SW 1271 (cell line): ENCODE measurements at places on chromosomes 6 and 20.
A peak's percentile ranks its signal among the peaks of the same experiment; 100 is the strongest.

- DNase-seq: no peak
Observed at GRCh38 chr6:111410371-111410770, 72.6 kb downstream of the REV3L start.

- DNase-seq: no peak
Observed at GRCh38 chr6:82381278-82381677, 17.7 kb downstream of the TPBG start.

GRCh38 chr6:337805-338368 is 45.6 kb downstream of the DUSP22 start:
- DNase-seq: no peak

DNA sequence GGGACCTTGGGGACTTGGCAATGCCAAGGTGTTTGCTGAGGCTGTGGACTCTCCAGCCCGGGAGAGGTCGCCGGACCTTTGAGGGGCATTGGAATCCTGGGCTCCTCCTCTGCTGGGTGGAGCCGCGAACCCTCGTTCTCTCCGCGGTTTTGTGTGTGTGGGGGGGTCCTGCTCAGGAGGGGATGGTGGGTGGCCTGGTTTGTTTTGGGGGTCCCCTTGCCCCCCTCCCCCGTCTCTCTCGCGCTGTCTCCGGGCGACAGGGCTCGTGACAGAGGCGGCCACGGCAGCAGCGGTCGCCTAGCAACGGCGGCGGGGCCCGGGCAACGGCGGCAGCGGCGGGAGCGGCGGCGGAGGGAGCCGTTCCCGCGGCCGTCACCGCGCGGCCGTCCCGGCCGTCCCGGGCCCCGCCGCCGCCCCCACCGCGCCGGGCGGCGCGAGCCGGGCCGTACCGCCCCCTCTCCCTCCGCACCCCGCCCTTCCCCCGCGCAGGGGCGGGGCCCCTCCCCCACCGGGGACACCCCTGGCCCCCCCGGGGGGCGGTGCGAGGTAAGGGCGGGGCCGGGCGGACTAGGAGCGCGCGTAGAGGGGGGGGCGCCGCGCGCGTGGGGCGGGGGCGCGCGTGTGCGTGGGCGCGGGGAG is 7.8 kb downstream of the SYNGAP1 start:
- DNase-seq: no peak

DNA sequence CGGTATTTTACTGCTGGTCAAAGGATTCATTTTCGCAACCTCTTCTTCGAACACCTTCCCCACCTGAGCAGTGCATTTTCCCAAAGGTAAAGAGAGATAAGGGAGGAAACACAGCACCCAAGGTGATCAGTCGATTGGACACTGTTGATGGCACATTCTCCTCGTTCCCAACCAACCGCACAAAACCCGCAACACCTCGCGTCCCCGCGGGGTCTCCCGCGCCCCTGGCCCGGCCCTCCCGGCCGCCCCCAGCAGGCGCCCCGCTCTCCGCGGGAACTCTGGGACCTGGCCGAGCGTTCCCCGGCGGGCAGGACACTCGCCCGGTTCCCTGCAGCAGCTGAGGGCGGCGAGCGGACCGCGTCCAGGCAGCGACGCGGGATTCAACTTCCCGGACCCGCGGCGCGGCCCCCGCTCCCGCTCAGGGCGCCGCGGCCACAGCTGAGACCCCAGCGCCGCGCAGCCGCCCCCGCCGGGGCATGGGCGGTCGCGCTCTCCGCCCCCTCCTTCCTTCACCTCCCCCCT is 506 bp downstream of the RGS17 start:
- no peak for DNase-seq

DNA sequence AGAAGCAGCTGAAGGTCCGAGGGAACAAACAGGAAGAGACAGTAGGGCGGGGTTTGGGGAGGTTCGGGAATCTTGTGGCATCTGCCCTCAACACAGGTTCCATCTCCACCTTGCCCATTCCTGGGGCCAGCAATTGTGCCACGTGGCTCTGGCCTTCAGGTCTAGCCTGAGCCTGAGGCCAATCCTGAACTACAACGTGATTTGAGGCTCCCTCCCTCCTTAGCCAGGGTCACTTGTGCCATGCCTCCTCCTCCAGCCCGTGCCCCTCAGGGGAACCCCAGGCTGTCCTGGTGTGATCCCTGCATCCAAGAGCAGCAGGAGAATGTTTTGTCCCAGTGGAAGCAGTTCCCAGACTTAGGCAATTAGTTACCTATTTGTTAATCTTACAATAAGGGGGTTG is 3.0 kb downstream of the CST9 start:
- no peak for DNase-seq

- DNase-seq: no peak
Observed at GRCh38 chr20:11260611-11261010, 586.8 kb upstream of the JAG1 start.

- no peak for DNase-seq
Observed at GRCh38 chr6:117595099-117595923, 7.0 kb downstream of the GOPC start.

DNA sequence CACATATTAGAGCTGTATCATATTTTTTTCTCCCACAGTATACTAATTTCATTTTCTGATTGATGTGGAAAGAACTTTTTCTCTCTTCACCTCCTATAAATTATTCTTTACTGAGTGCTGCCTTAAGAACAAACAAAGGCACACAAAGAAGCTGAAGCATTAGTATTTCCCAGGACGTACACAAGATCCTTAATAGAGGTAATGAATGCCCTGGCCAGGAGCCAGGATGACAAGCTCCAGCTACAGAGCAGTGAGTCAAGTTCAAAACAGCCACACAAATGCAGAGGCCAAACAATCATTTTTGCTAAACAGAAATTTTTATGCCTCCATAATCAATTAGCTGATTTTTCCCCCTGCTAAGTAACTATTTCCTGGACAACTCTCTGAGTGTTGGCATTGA is 639.6 kb downstream of the EPHA7 start:
- no peak for DNase-seq

GRCh38 chr6:170291271-170292110 is 613 bp upstream of the DLL1 start:
- DNase-seq: peak; percentile 8

DNA sequence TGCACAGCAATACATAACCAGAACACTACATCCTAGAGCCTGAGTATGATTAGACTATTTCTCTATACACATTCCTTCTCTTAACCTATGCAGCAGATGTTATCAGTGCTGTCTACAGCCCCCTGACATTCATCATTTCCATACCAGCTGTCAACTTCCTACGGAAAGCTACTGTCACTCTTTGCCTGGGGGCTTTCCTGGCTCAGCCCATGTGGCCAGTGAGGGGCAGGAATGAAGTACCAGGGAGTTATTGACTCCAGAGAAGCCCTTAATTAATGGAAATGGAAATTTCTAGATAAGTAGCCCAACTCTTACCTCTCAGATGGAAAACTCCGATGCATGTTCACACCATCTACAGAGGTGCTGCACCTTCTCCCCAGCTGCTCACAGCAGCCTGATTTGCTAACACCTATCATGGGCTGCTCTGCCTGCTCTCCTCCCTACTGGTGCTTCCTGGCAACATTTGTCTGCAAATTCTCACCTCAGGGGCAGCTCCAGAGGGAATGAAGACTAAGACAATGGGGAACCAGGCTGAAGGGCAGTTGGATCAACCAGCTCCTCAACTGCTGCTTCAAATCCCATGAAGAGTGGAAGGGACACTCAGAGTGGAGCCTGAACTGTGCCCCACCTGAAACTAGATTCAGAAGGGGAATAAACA is 59.6 kb downstream of the LINC00237 start:
- DNase-seq: no peak

GRCh38 chr6:144170044-144170443 is 19.7 kb downstream of the STX11 start:
- no peak for DNase-seq

GRCh38 chr6:137497721-137498463 is 3.7 kb upstream of the OLIG3 start:
- DNase-seq: no peak

- peak; percentile 84 for DNase-seq
Observed at GRCh38 chr6:17393892-17394631, 667 bp downstream of the CAP2 start.

DNA sequence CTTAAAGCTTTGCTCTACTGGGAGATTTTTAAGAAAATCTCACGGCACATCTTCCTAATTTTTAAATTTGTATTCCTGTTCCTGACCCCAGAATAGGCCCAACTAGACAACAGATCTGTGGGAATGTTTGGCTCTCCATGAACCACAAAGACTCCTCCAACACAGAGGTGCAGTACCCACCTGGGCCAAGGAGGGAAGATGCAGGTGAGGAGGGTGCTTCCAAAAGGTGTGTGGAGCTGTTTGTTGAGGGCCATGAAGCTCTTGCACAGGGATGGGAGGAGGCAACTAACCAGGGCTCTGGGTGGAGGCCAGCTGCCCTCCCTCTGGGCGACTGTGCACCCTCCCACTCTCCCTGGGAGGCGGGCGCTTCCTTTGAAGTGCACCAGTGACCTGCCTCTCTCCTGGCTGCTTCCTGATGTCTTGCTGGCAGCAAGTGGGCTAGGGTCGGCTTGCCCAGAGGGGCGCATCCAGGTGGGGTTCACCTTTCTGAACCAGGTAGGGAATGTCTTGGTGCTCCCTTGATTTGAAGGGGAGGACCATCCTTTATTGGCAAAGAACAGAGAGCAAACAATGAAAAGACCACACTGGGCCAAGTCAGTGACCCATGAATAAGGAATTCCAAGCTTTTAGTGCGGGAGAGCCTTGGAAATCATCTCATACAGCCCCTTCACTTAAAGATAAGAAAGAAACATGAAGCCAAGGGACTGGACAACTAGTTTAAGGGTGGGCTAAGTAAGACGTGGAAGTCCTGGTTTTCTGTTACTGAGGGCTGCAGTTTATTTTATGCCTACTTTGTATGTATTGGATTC is 76.0 kb downstream of the ANKRD6 start:
- no peak for DNase-seq

GRCh38 chr6:128363020-128363813 is 157.2 kb downstream of the PTPRK start:
- DNase-seq: no peak

GRCh38 chr20:7015257-7015656 is 247.8 kb downstream of the BMP2 start:
- no peak for DNase-seq

GRCh38 chr20:47765271-47765670 is 20.0 kb downstream of the SULF2 start:
- no peak for DNase-seq

GRCh38 chr6:122610690-122611455 is 668 bp downstream of the PKIB start:
- DNase-seq: peak; percentile 25

GRCh38 chr6:7647504-7647903 is 57.5 kb downstream of the SNRNP48 start:
- no peak for DNase-seq

GRCh38 chr20:9036593-9036992 is 32.3 kb upstream of the PLCB4 start:
- DNase-seq: no peak

GRCh38 chr20:44961011-44961869 is 1.0 kb upstream of the TOMM34 start:
- no peak for DNase-seq

DNA sequence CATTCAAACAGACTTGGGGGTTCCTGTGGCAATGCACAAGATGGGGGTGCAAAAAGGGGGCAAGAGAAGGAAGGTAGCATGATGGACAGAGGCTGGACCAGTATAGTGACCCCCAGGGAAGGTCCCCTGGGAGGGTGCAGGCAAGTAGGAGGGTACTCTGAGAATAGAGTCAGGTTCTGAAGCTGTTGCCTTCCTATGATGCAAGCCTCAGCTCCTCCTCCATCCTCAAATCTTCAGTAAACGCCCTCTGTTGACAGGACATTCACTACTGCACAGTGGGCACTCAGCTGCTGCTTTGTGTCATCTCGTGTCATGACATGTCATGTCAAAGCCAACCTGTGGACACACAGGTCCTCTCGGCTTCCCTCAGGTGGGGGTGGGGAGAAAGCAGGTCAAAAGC is 5.8 kb upstream of the SDCBP2 start:
- DNase-seq: peak; percentile 45

GRCh38 chr6:169959136-169960002 is 207.9 kb downstream of the ERMARD start:
- DNase-seq: no peak

- no peak for DNase-seq
Observed at GRCh38 chr6:80003826-80004172, 650 bp upstream of the TTK start.

- no peak for DNase-seq
Observed at GRCh38 chr20:48364688-48365421, 462.9 kb downstream of the PREX1 start.

DNA sequence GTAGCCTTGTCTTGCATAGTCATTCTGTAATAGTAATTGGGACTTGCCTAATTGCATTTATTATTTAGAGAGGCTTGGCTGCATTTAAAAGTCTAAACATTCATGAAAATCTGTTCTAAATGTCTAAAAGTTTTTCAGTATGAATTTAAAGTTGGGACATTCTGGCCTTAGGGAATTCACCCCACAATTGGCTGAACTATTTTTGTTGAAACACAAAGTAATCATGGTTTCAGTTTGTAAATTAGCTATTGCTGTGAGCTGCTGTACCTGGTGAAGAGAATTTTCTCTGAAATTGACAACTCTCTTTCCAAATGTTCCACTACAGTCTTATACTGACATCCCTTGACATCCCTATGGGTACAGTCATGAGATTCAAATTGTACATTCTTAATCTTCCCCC is 253.0 kb downstream of the FARS2 start:
- DNase-seq: no peak

DNA sequence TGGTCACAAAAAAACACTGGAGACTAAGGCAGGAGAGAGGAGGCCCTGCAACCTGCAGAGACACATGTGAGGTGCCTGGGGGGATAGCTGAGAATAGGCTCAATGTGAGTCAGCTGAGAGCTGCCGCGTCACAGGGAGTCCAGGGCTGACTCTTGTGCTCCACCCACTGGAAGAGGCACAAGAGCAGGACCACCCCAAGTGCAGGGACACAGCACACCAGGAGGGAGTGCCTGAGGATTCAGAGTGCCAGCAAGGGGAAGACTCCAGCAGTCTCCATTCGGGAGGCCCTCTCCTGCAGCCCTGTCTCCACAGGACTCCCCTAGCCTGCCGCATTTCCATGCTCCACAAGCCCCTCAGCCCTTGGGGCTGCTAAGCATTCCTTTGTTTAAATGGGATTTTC is 105.5 kb downstream of the HUS1B start:
- DNase-seq: no peak

DNA sequence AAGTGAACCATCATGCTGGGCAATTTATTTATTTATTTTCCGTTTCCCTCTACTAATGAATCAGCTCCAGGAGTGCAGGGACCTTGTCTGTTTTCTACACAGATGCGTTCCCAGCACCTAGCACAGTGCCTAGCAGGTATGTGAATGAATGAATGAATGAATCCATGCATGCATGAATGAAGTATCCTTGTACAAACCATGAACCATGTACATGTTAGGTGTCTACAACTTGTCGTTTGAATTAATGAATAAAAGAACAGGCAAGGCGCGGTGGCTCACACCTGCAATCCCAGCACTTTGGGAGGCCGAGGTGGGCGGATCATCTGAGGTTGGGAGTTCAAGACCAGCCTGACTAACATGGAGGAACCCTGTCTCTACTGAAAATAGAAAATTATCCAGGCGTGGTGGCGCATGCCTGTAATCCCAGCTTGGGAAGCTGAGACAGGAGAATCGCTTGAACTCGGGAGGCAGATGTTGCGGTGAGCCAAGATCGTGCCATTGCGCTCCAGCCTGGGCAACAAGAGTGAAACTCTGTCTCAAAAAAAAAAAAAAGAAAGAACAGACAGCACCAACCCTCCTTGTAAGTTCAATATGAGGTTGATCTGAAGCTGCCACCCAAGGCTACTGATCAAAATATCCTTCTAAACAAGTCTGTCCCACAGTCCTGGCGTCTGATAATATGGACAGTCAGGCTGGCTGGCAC is 27.3 kb upstream of the SLC9A8 start:
- no peak for DNase-seq

GRCh38 chr6:162416831-162417537 is 310.6 kb downstream of the PRKN start:
- no peak for DNase-seq
